ENCODE measurements at places on chromosomes 1 and 21.

GRCh38 chr1:21666576-21667320, 2.4 kb downstream of the RAP1GAP start:
- DNase-seq = no peak

GRCh38 chr1:172824209-172824608, 165.3 kb downstream of the FASLG start:
- no peak for DNase-seq

GRCh38 chr1:20699558-20699957, 18.2 kb downstream of the KIF17 start:
- DNase-seq = no peak

DNA sequence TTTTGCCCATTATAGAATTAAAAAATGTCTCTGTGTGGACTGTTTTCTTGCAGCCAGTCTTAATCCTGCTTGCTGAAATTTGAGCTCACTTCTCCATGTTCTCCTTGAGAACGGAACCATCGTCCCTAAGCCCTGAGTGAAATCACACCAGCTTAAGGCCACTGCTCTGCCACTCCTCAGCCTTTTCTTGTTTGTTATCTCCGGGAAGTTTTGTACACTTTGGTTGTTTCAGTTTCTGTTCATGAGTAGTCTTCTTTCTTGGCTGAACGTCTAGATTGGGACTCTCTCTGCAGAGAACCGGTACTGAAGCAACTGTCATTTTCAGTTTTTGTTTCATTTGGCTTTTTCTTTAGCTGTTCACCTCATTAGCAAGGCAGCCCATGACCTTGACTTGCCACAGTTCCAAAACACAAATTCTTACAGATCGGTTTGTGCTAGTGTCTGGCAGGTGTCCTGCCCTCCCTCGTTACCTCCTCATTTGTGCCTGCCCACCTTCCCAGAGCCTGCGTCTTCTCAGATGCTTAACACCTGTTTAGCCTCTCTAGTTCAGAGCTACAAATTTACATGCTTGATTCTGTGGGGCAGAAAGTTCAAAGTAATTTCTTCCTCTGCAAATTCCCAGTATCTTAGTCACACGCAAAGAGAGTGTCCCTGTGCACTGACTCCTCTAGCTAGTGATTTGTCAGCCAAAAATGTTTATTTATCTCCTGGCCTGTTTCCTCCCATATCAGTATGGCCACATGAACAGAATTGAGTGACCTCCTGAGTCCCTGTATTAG, 12.4 kb downstream of the PSEN2 start:
- DNase-seq = no peak

DNA sequence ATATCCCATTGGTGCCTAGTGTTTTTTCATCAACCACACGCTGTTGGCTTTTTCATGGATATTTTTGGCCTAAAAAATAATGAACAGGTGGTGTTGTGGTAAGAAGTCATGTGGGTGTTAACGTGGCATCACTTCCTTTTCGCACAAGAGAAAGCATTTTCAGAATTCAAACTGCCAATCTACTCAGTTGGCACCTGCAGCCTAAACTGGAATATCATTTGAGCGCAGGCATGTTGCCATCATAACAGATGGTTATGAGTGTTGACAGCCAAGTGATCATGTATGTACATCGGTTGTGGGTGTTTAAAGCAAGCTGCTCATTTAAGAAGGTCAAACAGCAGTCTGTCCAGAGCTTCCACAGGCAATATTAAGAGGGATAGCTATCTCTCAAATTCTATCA, 1963.0 kb downstream of the NCAM2 start:
- DNase-seq = no peak

DNA sequence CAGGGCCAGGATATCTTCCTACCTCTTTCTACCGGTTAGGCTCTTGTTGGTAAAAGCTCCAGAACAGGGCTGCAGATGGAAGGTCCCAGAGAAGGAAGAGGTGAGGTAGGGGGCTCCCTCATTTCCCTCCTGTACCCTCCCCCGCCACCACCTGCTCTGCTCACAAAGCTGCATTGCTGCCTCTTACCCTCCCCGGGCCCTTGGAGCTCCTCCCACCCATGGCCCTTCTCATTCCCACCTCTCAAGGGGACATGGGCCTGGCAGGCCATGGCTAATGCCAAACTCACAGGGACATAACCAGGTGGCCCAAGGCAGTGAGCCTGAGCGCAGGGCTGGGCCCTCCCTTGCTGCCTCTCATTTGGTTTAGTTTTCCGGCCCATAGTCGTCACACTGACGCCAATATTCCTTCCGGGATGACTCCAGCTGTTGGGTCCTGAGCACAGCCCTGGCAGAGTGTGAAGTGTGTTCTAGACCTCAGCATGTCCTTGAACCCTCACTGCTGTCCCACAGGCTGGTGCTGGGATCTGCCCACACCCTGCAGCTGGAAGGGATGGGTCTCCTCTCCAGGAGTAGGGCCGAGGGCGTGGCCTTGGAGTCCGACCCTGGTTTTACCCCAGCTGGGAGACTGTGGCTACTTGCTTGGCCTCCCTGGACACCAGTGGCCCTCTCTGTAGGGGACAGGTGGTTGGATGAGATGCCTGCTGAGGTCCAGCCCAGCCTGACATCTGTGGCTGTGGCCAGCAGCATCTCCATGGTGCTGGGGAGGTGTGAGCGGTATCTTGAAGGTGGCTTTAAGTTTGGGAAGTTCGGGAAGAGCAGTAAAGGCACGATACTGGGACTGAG, 104.6 kb downstream of the ARHGEF10L start:
- DNase-seq = no peak

- no peak for DNase-seq
These were observed 9.0 kb downstream of the CLIC4 start for GRCh38 chr1:24754229-24754628.

DNA sequence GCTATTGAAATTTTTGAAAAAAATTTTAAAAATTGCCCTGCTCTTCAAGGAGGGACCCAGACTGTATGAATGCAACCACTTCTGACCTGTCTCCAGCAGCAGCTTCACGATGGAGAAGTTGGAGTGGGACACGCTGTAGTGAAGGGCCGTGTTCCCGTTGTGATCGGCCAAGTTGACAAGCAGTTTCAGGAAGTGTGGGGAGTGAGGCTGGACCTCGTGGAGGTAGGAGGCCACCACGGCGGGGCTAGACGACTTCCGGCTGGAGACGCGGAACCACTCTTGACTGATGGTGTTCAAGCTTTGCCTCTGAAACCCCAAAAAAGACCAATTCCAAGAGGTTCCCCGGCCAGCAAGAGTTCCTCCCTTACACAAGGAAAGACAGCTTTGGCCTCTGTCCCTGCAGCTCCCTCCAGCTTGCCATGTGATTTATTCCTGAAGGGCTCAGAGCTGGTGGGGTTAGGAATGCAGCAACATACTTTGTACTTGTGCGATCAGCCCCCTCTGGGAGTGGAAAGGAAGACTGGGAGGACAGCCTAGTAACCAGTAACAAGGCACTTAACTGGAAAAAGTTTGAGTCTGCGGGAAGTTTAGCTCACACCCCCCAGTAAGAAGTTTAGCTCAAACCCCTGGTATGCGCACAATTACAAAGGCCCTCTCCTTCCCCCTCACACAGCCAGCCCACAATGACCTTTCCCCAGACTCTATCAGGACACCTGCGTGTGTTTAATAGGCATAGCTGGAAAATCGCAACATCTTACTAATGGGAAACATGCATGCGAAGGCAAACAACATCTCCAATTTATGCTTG, 56.0 kb downstream of the KANK4 start:
- DNase-seq = no peak

DNA sequence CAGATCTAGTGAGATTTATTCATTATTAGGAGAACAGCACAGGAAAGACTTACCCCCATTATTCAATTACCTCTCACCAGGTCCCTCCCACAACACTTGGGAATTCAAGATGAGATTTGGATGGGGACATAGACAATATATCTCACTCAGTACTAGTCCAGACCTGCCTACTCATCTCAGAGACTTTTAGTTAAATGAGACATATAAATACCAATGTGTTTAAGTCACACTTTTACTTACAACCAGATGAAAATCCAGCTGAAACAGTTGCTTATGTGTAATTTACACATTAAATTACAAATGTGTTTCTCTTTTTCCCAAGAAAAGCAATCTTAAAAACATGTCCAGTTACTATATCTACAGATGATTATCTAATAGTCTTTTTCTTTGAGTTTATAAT, 1145.6 kb downstream of the KCNT2 start:
- DNase-seq = no peak

DNA sequence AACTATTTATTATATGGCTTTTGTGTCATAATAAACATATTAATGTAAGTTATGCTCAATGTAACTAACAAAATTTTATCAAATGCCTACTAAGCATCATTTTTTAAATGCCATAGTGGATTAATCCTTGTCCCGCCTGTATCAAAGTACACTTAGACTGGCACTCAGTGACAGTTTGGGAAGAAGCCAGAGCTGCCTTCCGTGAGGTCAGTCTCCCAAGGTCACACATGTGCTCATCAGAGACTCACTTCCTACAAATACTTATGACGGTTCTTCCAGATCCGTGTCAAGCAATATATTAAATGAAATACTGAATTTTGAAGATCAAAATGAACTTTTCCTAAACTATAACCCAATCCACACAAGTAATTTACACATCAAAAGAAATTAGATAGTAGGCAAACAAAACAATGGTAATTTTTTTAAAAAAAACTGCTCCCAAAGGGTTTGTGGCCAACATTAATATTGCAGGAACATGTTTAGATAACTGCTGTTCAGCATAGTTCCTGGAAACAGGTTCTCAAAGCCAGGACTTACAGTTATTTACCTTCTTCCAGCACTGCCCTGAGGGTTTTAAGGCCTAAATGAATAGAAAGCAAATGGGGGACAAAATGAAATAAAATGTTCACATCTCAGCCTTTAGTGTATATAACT, 27.2 kb downstream of the WLS start:
- no peak for DNase-seq

GRCh38 chr1:166673722-166674121, 165.6 kb upstream of the POGK start:
- no peak for DNase-seq

DNA sequence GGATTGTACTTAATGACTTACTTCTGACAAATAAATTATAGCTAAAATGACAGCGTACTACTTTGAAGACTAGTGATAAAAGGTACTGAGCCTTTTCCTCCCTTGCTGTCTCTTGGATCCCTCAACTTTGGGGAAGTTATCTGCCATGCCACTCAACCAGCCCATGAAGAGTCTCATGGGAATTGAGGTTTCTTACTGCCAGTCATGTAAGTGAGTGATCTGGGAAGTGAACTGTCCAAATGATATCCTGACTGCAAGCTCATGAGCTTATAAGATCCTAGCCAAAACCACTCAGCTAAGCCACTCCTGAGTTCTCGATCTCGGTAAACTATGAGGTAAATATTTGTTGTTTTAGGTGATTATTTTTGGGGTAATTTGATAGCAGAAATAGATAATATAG, 247.8 kb downstream of the NCAM2 start:
- DNase-seq = no peak

DNA sequence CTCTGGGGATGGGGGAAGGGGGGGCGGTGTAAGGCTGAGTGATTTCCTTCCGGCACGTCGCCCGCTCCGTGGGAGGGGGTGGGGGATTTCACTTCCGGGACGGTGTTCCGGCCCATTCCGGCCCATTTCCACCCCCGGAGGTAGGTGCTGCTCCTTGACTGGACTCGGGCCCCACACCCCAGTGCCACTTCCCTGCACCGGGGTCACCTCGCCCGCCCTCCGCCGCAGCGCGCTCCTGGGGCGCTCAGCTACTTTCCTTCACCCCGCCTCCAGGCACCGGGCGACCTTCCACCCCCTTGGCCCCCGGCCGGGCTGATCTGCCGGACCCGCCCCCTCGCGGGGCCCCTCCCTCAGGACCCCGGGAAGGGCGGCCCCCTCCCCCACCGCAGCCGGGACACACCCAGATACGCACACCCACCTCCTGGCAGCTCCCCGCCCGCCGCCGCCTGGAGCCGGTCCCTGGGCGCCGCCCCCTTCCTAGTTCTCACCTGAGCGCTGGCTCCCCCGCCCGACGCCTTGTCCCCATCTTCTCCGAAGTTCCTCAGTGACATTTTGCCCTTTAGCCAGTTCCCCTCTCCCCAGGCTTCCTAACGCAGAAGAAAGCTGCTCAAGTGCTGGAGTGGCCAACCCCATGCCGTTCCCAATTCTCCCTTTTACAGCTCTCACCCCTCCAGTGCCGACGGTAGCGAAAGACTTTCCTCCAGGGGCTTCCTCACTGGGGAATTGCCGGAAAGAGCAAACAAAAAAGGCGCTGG, at the start of gene ZBTB37:
TSS of gene ZBTB37 (plus strand) at position 115 of the 755 bp plus-strand sequence. CDS start 1,846 bp downstream, outside the sequence.
- DNase-seq = peak; percentile 47

- no peak for DNase-seq
These were observed 115.5 kb downstream of the RERE start for GRCh38 chr1:8701794-8702471.

GRCh38 chr1:239814306-239814881, 277.3 kb upstream of the FMN2 start:
- no peak for DNase-seq

- DNase-seq = no peak
These were observed 57.8 kb upstream of the KCNJ6 start for GRCh38 chr21:37974081-37974480.

DNA sequence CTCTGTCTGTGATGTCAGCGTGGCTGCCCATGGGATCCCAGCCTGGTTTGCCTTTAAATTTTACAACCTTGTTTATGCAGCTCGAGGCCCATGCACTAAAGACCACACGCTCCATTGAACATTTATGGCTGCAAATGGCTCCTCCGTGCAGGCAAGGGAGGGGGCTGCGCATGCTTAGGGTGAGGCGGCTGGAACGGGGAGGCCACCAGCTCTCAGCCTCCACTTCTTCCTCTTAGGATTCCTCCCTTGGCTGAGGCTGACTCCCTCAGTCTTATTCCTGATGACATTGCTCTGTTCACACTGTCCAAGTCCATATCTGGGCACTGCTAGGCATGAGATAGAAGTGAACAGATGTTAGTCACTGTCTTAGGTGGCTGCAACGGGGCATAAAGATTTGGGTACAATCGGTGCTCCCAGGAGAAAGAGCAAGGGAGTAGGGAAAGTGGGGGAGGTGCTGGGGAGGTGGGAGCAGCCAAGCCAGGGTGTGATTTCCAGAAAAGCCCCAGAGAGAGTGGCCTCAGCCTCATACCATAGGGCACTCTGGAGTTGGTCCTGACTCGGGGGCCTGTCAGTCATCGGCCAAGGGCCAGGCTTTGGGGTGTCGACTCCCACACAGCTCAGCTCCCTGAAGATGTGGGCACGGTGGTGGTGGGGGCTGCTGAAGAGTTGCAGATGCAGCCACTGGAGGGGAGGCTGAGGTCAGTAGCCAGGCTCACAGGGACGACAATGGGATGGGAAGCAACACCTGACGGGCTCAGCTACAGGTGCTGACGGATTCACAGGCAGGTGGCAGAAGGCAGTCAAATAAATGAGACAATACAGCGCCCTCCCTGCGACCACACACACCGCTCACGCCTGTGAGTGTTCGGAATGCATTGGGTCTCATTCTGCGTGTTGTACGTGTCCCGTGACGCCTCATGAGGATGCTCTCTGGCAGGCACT, 37.3 kb upstream of the ACTL8 start:
- DNase-seq = no peak

- DNase-seq = no peak
These were observed 86.8 kb downstream of the ATP1B1 start for GRCh38 chr1:169193191-169193850.

- no peak for DNase-seq
These were observed 798 bp downstream of the ZBED6 start for GRCh38 chr1:203796236-203796605.
